NCI-H1417 (cell line): ENCODE measurements at places on chromosomes 13 and 19.

GRCh38 chr19:1828279-1829238 lies 16.5 kb upstream of the ATP8B3 start:
- DNase-seq, result no peak

GRCh38 chr13:76720821-76721220 lies 165.4 kb downstream of the KCTD12 start:
- DNase-seq, result no peak

DNA sequence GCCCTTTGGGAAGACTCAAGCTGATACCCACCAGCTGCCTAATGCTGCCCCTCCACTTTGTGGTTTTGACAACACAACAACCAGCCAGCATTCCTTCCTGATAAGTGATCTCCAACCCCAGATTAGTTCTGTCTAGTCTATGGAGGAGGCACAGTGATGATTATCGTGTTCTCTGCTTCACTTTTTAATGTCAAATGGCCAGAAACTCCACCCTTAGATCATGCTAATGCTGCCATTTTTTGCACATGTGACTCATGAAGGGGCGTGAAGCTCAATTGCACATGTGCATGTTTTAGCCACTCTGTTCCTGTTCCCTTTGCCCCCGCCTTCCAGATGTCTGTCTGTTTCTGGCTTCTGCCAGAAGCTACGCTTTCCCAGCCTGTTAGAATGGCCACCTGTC lies 199.8 kb downstream of the COG6 start:
- DNase-seq, result no peak

DNA sequence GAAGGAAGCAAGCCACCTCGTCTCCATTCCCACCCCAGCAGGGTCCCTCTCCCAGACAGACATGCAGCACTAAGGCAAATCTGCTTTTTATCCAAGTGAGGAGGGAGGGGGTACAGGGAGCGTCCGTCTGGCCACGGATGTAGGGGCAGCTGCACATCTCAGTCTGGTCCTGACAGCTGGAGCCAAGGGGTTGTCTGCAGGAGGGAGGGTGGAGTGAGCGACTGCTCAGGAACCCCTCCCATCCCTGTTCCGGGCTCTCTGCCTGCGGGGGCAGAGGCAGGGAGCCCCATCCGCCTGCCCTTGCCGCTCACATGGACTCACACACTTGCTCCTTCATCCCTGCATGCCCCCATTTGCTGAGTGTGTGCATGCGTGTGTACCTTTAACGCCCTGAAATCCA lies 2.5 kb downstream of the TMEM190 start:
- no peak for DNase-seq

DNA sequence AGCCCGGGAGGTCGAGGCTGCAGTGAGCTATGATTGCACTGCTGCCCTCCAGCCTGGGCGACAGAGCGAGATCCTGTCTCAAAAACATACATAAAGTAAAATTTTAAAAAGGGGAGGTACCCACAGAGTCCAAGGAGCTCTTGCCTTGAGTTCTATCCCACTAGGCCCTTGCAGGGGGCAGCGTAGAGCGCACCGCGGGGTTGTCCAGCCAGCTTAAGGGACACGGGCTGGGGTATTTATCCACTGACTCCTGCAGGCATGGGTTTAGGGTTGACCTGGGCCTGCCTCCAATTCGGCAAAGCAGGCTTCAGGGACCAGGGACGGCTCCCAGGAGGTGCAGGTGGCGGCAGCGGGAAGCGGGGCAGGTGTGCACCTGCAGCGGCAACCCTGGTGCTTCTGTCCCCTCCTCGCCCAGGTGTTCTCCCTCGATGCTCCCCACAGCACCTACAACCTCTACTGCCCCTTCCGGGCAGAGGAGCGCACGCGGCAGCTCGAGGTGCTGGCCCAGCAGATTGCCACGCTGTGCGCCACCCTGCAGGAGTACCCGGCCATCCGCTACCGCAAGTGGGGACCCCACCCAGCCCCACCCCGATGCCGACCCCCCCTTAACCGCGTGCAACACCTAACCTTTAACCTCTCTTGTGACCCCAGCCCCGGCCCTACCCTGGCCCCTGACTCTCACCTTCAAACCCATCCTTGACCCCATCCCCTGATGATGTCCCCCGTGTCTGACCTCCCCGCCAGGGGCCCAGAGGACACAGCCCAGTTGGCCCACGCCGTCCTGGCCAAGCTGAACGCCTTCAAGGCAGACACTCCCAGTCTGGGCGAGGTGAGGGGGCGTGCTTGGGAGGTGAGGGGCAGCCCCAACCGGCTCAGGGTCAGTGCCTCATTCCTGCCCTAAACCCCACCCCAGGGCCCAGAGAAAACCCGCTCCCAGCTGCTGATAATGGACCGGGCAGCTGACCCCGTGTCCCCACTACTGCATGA lies 4.7 kb downstream of the STXBP2 start:
- no peak for DNase-seq

- DNase-seq, result no peak
Observed at GRCh38 chr13:77860507-77860981, 58.1 kb downstream of the EDNRB start.

DNA sequence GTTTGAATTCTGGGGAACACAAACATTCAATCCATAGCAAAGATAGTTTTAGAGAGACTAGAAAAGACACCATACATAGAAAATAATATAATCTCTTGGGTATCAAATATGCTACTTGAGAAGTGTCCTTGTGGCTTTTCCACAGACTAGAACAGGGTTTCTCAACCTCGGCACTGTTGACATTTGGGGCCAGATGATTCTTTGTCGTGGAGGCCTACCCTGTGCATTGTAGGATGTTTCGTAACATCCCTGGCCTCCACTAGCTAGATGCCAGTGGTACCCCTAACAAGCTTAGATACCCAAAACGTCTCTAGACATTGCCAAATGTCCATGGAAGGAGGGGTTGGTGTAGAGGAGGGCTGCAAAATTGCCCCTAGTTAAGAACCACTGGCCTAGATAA lies 2.2 kb upstream of the ESD start:
- no peak for DNase-seq

DNA sequence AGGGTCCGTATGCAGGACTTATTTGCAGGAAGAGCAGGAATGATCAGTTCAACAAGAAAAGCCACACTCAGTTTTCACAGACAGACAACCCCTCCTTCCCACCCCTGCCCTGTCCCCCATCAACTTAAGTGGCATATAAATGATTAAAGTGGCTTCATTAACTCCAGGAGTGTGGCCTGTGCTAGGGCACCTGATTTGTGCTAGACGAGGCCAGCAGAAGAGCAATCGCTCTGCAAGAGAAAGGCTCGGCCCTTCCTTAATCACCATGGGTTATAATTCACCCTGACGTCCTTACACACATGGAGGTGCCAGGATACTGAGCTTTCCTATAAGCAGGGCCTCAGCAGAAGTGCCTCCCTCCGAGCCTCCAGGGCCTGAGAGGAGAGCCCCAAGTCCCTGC lies 14.6 kb downstream of the C19orf12 start:
- no peak for DNase-seq

DNA sequence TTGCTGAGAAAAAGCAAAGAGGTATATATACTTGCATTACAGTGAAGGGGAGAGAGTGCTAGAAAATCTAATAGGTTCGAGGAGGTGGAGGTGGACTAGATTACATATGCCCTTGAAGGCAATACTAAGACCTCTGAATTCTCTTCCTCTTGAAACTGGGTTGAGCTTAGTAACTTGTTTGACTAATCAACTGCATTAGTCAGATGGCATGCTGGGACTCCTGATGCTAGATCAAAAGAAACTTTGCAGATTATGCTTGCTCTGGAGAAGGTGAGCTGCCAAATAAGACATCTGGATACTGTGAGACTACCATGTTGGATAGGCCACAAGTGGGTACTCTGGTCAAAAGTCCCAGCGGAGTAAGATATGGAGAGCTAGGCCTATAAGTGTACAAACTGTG lies 331.3 kb downstream of the KLF5 start:
- DNase-seq, result no peak

- DNase-seq, result no peak
Observed at GRCh38 chr13:98549006-98549727, 27.7 kb downstream of the STK24 start.

DNA sequence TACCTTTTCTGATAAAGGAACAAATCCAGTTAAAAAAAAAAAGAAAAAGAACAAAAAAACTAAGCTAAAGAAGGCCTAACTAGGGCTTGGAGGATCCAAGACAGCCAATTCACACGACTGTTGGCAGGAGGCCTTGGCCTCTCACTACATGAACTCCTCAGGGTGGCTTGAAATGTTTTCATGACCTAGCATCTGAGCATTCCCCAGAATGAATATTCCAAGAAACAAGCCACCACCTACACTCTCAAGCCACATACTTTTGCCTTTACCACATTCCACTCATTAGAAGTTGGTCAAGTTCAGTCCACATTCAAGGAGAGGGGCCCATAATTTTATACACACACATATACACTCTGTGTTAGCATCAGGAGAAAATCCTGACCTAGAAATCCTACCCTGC lies 97.6 kb upstream of the SIAH3 start:
- no peak for DNase-seq

DNA sequence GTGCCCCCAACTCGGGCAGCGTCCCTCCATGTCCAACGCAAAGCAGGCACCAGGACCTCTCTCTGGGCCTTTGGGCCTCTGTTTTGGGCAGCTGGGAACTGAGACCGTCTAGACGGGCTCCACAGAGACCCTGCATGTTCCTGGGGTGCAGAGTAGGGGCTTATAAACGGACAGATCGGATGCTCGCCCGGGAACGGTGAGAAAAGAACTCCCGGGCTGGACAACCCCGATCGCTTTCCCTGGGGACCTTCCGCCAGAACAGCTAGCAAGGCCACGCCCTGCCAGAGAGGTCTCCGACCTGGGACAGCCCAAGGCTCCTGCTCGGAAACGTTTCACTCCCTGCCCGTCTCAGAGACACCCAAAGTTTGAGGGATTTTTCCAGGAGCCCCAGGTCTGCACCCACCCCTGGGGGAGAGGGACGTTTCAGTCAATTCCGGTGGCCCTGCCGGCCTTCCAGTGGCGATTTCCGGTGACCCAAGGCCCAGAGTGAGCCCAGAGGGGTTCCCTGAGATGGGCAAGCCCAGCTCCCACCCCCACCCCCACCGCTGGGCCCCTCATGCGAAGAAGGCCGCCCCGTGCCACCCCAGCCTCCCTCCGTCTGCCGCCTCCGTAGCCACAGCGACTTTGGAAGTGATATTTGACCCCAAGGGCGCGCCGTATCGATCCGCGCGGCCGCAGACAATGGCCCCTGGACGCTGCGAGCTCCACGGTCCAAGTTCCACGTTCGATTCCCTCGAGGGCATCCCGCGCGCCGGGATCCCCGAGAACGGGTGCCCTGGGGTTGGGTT lies 1.7 kb downstream of the NR2F6 start:
- DNase-seq, result no peak

- DNase-seq, result no peak
Observed at GRCh38 chr13:43865892-43866291, 13.6 kb downstream of the CCDC122 start.

- no peak for DNase-seq
Observed at GRCh38 chr13:70027551-70027950, 80.1 kb upstream of the ATXN8OS start.

DNA sequence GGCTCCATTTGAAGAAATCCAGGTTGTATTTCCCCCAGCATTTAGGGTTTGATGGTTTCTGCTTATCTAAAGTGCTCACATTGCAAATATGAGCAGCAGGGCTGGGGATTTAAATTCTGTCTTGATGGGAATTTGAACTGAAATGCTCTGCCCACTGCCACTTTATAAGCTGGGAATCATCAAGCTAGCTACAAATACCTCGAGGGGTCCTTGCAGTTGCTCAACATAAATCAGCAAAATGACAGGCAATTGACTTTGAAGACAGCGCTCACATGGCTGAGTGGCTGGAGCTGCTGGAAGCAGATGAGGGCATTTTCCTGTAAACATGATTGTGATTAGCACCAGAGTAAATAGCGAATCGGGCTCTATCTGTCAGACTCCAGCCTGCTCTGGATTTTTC lies 39.4 kb upstream of the MEDAG start:
- peak; percentile 49 for DNase-seq

DNA sequence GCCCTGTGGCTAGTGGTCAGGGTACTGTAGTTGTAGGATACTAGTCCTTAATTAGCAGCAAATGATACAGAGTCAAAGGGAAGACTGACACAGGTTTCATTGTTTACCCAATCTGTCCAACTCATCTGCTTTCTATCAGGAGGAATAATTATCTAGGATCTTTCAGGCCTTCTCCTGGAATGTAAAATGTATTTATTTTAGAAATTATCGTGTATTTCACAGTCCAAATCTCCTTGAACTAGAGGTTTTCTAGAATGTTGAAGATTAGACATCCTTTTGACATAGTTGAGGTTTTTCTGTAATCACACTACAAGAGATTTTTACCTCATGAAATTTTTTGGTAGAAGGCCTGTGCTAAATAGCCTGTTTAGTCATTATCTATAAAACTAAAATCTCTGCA lies 1694.8 kb upstream of the PCDH20 start:
- DNase-seq, result no peak

GRCh38 chr19:5951338-5951861 lies 26.5 kb downstream of the RANBP3 start:
- no peak for DNase-seq

GRCh38 chr19:35090506-35091214 lies 25.0 kb upstream of the FXYD3 start:
- DNase-seq, result no peak

GRCh38 chr19:1322198-1322981 lies 36.7 kb downstream of the EFNA2 start:
- DNase-seq, result no peak

GRCh38 chr13:27353708-27354107 lies 70.7 kb upstream of the GTF3A start:
- DNase-seq, result no peak

GRCh38 chr13:114108894-114109293 lies 23.5 kb downstream of the RASA3 start:
- DNase-seq, result no peak

DNA sequence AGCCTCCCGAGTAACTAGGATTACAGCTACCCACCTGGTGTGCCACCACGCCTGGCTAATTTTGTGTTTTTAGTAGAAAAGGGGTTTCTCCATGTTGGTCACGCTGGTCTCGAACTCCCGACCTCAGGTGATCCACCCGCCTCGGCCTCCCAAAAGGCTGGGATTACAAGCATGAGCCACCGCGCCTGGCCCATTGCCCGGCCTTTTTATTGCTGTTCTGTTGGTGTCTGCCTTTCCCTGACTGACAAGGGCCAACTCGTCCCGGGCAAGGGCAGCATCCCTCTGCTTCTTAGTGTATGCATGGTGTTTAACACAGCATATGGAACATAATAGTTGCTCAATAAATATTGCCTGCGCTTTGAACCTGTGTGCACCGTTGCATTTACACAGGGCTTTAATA lies 6.2 kb upstream of the RETN start:
- DNase-seq, result no peak

DNA sequence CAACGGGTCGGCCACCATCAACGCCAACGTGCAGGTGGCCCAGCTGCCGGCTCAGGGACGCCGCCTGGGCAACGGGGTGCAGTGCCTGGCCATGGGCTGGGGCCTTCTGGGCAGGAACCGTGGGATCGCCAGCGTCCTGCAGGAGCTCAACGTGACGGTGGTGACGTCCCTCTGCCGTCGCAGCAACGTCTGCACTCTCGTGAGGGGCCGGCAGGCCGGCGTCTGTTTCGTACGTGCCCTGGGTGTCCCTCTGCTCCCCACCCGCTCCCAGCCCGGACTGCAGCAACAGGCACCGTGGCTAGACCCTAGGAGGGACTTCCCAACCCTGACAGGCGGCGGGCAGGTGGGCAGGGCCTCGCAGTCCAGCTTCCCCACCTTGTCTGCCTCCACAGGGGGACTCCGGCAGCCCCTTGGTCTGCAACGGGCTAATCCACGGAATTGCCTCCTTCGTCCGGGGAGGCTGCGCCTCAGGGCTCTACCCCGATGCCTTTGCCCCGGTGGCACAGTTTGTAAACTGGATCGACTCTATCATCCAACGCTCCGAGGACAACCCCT lies 3.5 kb downstream of the ELANE start:
- DNase-seq, result no peak
